C1 segment of cervical spinal cord (tissue), 14 donors: ENCODE measurements at places on chromosomes 7 and 10.

DNA sequence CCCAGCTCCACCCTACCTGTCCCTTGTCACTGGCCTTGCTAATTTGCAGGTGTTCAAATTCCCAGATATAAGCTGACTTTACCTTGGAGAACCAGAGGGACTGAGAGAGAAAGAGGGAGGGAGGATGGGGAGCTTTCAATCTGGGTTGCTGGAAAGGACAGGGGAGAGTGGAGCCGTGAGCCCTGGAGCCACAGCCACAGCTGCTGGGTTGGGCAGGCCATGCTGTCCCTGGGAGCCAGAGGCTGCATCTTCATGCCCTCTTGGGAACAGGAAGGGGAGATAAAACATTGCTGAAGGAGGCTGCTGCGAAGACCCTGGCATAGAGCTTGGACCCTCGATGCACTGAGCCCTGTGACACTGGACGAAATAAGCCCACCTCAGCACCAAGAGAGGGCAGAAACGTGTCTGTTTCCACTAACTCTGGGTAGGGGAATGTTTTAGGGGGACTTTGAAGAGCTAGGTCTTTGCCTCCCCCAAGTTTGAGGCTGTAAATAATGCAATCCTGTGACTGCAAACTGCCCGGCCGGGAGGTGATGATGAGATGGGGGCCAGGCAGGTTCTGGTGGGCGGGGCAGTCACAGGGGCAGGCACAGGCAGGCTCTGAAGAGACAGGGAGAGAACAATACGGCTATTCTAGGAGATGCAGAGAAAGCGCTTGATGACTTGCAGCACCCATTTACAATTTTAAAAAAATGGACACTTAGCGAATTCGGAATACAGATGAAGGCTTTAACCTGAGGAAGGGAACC lies 5.8 kb upstream of the JAKMIP3 start:
- DNase-seq: peak; percentile 41

DNA sequence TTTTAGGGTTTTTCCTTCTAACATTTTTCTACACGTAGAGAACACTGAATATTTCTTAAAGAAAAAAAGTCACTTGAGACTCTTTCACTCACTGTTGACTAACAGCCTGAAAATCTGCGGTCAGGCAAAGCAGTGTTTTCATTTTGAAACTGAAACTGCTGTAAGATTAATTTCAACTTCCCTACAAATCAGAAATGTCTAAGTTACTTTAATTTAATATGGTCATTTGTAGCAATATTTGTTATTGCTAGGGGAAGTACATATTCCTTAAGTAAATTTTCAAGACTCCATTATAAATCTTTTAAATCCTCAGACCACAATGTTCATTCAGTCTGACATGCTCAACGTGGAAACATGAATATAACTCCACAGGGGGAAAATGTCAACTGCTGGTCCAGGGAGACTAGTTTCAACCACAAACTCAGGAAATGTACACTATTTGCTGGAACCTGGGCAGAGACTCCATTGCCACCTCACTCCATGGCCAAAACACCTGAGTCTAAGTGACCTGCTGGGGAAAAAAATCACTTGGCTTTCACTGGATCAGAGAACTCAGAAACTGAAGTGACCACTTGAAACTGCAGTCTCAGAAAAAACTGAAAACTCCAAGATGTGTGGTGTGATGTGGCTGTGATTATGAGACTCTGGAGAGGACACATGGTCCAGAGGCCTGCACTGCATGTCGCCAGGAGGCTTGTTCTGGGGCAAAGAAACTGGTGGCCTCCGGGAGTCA lies 161.2 kb downstream of the TAX1BP1 start:
- DNase-seq: no peak

DNA sequence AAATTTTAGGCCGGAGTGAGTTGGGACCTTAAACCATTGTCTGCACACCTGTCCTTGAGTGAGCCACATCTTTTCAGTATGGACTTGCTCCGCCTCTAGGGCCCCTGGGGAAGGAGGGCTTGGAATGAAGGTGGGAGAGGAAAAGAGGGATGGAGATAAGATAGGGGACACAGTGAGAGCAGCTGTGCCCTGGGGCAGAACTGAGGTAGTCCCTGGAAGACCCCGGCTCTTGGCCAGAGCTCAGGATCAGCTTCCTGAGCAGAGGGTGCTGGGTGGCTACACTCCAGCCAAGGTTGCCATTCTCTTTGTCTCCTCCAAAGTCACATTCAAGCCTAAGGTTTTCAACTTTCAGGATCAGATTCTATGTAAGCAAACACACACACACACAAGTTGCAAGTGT lies 82.0 kb downstream of the MKI67 start:
- no peak for DNase-seq

GRCh38 chr10:78934532-78934898 lies 134.3 kb upstream of the ZMIZ1 start:
- DNase-seq: no peak

- no peak for DNase-seq
These were observed 206.1 kb downstream of the CHRM2 start for GRCh38 chr7:137074391-137075030.

DNA sequence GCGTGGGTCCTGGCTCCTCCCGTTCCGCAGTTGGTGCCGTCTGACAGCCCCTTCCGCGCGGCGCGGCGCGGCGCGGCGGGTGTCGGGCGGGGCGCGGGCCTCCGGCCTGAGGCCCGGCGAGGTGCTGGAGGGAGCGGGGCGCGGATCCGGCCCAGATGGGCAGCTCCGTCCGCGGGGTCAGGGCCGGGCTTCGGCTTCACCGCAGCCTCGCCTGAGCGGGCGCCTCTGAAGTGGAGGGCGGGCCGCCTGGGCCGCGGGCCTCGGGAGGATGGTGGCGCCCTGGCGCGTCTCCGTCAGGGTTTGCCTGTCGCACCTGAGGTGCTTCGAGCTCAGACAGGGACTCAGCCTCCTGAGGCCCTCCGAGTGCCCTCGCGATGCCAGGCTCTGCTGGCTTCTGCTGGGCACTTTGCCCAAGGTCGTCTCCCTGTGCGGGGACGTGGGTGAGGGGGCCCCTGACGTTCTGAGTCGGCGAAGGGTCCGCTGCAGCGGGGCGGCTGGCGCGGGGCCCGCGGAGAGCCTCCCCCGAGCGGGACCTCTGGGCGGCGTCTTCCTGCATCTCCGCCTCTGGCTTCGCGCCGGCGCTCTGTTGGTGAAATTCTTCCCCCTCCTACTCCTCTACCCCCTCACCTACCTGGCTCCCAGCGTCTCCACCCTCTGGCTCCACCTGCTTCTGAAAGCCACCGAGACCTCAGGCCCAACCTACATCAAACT lies 473 bp downstream of the ADCK2 start:
- DNase-seq: peak; percentile 66

GRCh38 chr10:25336330-25336729 lies 161.5 kb downstream of the GPR158 start:
- no peak for DNase-seq

DNA sequence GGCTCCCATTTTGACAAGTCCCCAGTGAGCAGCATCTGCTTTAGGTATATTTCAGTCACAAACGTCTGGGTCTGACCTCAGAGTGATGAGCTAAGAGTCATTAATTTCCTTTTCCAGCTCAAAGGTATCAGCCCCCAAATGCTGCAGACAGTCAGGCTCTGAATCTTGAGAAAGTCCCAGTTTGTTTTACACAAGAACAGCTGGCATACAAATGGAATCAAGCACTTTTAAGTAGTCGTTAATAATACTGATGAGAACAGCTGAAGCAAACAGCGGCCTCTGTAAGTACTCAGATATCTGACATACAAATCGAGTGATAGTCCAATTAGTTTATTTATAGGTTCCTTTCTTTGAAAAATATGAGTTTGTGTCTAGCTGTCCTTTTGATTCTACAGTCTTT lies 49.4 kb upstream of the MSRB2 start:
- DNase-seq: no peak

- DNase-seq: no peak
These were observed 136.5 kb downstream of the JCAD start for GRCh38 chr10:29922892-29923291.

DNA sequence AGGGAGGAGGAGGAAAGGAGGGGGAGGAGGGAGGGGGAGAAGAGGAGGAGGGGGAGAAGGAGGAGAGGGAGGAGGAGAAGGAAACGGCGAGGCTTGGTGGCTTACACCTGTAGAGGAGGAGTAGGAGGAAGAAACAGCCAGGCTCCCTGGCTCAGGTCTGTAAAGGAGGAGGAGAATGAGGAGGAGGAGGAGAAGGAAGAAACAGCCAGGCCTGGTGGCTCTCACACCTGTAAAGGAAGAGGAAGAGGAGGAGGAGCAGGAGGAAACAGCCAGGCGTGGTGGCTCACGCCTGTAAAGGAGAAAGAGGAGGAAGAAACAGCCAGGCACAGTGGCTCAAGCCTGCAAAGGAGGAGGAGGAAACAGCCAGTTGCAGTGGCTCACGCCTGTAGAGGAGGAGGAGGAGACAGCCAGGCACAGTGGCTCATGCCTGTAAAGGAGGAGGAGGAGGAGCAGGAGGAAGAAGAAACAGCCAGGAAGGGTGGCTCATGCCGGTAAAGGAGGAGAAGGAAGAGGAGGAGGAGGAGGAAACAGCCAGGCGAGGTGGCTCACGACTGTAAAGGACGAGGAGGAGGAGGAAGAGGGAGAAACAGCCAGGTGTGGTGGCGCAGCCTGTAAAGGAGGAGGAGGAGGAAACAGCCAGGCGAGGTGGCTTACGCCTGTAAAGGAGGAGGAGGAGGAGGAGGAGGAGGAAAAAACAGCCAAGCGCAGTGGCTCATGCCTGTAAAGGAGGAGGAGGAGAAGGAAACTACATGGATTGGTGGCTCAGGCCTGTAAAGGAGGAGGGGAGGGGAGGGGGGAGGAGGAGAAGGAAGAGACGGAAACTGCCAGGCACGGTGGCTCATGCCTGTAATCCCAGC lies 14.9 kb upstream of the CRCP start:
- DNase-seq: peak; percentile 46
